Neuronal stem cell (in vitro differentiated cells): ENCODE measurements at places on chromosomes 16 and 17.

DNA sequence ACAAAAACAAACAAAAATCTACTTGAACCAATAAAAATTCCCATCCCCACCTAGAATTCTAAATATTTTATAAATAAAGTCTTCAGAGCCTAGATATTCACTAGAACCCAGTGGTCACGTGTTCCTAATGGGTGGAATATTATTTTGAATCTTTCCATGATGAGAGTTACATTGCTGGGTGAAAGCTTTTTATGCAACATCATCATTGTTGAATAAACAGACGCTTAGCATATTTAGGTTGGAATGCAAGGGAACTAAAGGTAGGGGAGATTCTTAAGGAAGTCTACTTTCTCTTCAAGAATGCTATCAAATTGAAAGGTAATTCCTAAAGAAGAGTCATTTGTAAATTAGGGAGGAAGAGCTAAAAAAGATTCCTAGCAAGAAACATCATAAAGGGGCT is 723.1 kb downstream of the WWOX start:
- H3K4me1 ChIP-seq: peaks cover 4% of the 10 kb centered on the region
- H3K27ac ChIP-seq: no peak overlapping the region
- no peaks in the 10 kb centered on the region for H3K27me3 ChIP-seq
- no peaks in the 10 kb centered on the region for H3K36me3 ChIP-seq
- no peak for DNase-seq

- peak; percentile 65 for DNase-seq
- H3K4me3 ChIP-seq: no peak overlapping the region
- peak overlapping the region; percentile 84 for H3K27ac ChIP-seq
- H3K27me3 ChIP-seq: no peaks in the 10 kb centered on the region
Measured at GRCh38 chr17:4576729-4577322, 7.5 kb upstream of the SMTNL2 start.

- no peak overlapping the region for H3K4me3 ChIP-seq
- H3K4me1 ChIP-seq: peaks cover 9% of the 10 kb centered on the region
- DNase-seq: no peak
- no peaks in the 10 kb centered on the region for H3K27me3 ChIP-seq
Measured at GRCh38 chr16:87780385-87780989, 14.7 kb upstream of the KLHDC4 start.

GRCh38 chr17:41521574-41522261 is 3.0 kb upstream of the KRT15 start:
- DNase-seq: no peak
- H3K4me1 ChIP-seq: no peaks in the 10 kb centered on the region
- H3K36me3 ChIP-seq: peaks cover 22% of the 10 kb centered on the region
- H3K4me3 ChIP-seq: no peak overlapping the region
- no peaks in the 10 kb centered on the region for H3K27me3 ChIP-seq

DNA sequence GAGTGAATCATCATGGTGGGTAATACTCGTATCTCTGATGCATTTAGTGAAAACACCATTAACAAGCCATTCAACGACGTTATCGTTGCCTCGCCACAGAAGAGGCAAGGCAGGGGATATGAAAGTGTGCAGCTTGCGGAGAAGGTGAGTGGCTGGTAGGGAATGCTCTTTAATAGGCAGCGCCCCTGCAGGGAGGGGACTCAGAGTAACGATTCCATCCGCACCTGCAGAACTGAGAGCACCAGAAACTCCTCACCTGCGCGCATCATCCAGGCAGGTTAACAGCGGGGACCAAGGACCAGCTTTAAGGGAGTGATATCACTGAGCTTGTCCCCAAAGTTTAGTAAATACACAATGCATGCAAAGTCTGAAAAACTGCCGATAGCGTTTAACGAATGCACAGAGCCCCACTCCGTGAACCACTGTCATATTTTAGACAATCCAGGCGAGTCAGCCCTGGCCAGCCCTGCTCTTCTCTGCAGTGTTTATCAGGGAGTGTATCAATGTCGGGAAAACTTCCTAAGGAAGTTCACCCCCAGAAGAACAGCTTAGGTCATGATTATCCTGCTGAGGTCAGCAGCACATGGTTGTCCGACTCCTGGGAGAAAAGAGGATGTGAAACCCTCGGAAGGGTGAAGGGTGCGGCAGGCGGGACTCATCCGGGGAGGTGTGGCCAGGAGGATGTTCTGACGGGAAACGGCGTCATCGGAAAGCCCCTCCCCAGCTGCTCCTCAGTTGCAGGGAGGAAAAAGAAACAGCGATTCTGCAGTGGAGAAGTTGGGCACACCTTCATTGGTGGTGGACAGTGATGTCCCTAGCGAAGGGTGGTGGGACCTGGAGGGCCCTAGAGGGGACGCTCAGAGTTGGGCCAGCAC is 68.5 kb upstream of the DNAH17 start:
- no peak overlapping the region for H3K27ac ChIP-seq
- H3K36me3 ChIP-seq: no peaks in the 10 kb centered on the region
- DNase-seq: no peak
- no peak overlapping the region for H3K4me3 ChIP-seq
- H3K4me1 ChIP-seq: no peaks in the 10 kb centered on the region
